Sigmoid colon (tissue), 7 donors: ENCODE measurements at places on chromosomes 12 and 14. TPM values are rescaled to one million over a fixed set of nuclear protein-coding genes. Genes with fewer than 3 reads are reported as not detected.
A peak's percentile ranks its signal among the peaks of the same experiment; 100 is the strongest.

The AHNAK2 gene
- 152 TPM for total RNA-seq

DNA sequence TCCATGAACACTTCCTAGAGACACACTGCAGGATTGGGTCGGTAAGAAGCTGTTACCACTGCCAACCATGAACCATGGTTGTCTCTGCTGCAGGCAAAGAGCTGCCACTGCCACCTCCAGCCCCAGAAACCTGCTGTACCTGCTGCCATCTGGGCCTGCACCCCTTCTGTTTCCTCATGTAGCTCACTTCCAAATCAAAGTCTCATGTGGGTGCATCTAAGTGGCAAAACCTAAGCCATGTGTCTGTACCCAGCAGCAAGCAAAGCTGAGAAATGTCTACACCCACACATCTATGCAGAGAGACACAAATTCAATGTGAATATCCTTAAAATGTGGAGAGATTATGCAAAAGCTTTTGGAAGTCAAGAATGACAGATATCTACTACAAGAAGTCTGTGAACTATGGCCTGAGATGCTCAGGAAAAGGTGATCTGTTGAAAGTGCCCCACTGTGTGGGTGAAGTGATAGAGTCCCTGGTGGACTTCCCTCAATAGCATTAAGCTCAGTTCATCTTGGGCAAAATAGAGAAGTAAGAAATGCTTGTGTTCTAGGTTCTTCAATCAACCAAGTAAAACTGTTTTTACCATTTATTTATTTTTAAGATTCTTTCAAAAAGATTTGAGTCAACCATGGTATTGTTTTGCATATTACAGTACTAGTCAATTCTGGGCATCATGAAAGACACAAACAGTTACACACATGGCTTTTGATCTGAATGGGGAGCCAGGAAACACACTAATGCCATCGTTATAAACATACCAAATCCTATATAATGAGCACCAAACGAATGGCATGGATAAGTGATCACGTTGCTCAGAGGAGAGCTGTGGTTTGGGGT lies 64.4 kb downstream of the FOS start:
- no peaks in the 10 kb centered on the region for H3K36me3 ChIP-seq
- H3K27ac ChIP-seq: no peak overlapping the region
- H3K27me3 ChIP-seq: no peaks in the 10 kb centered on the region
- H3K4me3 ChIP-seq: no peak overlapping the region

The LYZ gene
- total RNA-seq: 70.6 TPM

- H3K27me3 ChIP-seq: no peaks in the 10 kb centered on the region
- H3K36me3 ChIP-seq: no peaks in the 10 kb centered on the region
- H3K27ac ChIP-seq: no peak overlapping the region
Measured at GRCh38 chr12:47954467-47955045, 8.8 kb upstream of the TMEM106C start.

The PLD4 gene
- total RNA-seq: 0.71 TPM

The TNS2 gene
- total RNA-seq: 114 TPM

- no peak overlapping the region for H3K4me3 ChIP-seq
- H3K27me3 ChIP-seq: no peaks in the 10 kb centered on the region
- H3K27ac ChIP-seq: peak overlapping the region; percentile 7
- no peaks in the 10 kb centered on the region for H3K4me1 ChIP-seq
Measured at GRCh38 chr14:33465846-33466700, 484.8 kb downstream of the EGLN3 start.

DNA sequence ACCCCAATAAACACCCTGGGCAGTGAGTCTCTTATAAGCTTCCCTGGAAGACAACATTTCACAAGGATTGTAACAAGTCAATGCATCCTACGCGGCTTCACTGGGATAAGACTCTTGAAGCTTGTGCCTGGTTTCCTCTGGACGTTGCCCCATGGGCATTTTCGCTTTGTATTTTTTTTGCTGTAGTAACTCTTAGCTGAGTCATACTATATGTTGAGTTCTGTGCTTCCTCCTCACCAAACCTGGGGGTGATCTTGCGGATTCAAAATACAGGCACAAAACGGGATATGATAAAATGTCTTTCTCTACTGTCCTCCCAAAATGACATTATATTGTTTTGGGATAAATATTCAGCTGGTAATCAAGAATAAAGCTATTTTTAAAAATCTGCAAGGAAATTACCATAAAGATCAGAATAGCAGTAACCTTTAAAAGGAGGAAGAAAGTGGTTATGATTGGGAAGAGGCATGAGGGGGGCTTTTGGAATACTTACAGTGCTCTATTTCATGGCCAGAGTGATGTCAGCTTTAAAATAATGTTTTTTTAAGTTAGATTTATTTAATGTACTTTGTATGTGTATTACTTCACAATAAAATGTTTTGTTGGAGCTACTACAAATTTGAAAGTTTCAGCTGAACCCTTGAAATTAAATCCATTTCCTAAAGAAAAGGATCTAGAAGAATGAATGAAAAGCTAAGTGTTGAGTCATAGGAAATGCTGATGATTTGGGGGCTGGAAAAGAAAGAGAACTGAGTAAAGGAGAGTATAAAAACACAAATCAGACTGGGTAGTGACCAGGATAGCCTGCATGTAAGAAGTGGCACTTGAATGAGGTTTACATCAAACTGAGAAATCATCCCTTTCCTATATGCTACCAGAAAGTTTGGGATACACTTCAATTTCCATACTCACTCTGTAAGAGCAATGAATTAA lies 14.7 kb downstream of the BTBD7 start:
- DNase-seq: no peak
- no peak overlapping the region for H3K27ac ChIP-seq
- no peak overlapping the region for H3K4me3 ChIP-seq
- H3K27me3 ChIP-seq: no peaks in the 10 kb centered on the region

The PIK3C2G gene
- 1.7 TPM for total RNA-seq

GRCh38 chr12:32102234-32102633 lies 4.4 kb upstream of the BICD1 start:
- no peaks in the 10 kb centered on the region for H3K27me3 ChIP-seq
- no peaks in the 10 kb centered on the region for H3K36me3 ChIP-seq
- peaks cover under 1% of the 10 kb centered on the region for H3K4me1 ChIP-seq
- no peak overlapping the region for H3K4me3 ChIP-seq
- DNase-seq: no peak
- H3K27ac ChIP-seq: no peak overlapping the region

The GPR132 gene
- total RNA-seq: 1.8 TPM

GRCh38 chr12:131242741-131243496 lies 289.2 kb downstream of the ADGRD1 start:
- no peaks in the 10 kb centered on the region for H3K4me1 ChIP-seq
- H3K36me3 ChIP-seq: no peaks in the 10 kb centered on the region
- no peak for DNase-seq

The NTF3 gene
- 0.83 TPM for total RNA-seq

The LMNTD1 gene
- total RNA-seq: 1.5 TPM

The SLC48A1 gene
- total RNA-seq: 46.6 TPM

DNA sequence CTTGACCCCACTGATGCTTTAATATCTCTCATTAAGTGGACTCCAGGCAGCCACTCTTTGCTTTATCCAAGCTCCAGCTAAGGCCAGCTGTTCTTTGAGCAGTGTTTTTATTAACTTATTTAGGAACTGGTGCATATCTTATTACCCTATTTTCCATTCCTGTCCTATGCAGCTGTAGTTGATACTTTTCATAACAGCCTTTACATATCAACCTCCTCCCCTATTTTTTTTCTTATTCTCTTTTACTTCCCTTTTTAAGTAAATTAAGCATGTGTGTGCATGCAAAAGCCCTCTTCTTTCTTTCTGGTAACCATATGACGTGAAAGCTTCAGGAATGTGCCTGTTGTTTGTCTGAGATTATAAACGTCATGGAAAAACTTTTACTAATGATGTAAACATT lies 121.2 kb downstream of the PTPRQ start:
- no peak for DNase-seq
- no peaks in the 10 kb centered on the region for H3K36me3 ChIP-seq
- no peaks in the 10 kb centered on the region for H3K4me1 ChIP-seq
- no peak overlapping the region for H3K27ac ChIP-seq
- no peaks in the 10 kb centered on the region for H3K27me3 ChIP-seq

- H3K27me3 ChIP-seq: no peaks in the 10 kb centered on the region
- H3K27ac ChIP-seq: no peak overlapping the region
- no peak for DNase-seq
- H3K4me3 ChIP-seq: no peak overlapping the region
Measured at GRCh38 chr12:117000316-117000715, 89.6 kb downstream of the FBXW8 start.

- H3K27ac ChIP-seq: no peak overlapping the region
- H3K36me3 ChIP-seq: no peaks in the 10 kb centered on the region
- DNase-seq: no peak
- H3K4me3 ChIP-seq: no peak overlapping the region
Measured at GRCh38 chr12:93368766-93369165, 9.0 kb upstream of the NUDT4 start.

DNA sequence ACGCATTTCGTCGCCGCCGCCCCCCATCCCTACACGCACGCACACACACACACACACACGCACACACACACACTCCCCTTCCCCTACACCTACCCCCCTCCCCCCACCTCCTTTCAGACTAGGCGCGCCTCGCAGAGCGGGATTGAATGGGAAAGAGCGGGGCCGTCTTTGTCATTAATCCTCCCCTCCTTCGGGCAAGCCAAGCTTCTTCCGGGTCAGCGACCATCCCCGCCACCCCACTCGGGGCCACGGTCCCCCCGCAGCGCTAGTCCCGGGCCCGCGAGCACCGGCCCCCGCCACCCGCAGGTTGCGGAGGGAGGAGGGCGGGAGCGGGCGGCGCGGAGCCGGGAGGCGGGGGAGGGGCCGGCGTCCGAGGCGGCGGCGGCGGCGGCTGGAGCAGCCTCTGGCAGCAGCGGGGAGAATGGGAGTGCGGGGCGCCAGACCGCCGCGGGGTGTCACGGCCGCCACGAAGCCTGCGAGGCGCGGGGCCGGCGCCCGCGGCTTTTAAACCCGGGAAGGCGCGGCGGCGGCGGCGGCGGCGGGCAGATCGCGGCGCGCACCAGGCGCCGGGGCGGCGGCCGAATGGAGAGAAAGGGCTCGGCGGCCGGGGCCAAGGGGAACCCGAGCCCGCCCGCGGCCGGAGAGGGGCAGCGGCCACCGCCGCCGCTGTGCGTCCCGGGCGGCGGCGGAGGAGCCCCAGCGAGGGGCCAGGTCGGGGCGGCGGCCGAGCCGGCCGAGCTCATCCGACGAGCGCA lies at the start of gene TTC9:
TTC9 (plus strand) TSS at position 369 of the 755 bp plus-strand sequence; CDS start at position 583, 214 bp downstream.
- DNase-seq: no peak
- peak within 1 kb of the TSS; percentile 59 for H3K4me3 ChIP-seq
- peaks cover 8% of the 10 kb centered on the region for H3K4me1 ChIP-seq
- H3K27ac ChIP-seq: no peak within 1 kb of the TSS
- peaks cover 39% of the 10 kb centered on the region for H3K27me3 ChIP-seq

DNA sequence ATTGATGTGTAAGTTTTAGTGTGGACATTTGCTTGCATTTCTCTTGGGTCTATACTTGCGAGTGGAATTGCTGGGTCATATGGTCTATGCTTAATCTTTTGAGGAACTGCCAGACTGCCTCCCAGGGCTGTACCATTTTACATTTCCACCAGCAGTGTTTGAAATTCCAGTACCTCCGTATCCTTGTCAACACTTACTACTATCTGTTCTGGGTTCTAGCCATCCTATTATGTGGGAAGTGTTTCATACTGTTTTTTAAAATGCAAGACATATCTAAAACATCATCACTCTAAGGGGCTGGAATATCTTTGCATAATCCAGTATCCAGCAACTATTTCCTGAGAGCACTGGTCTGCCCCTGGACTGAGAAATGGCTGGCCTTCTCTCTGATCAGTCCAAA lies 80.2 kb upstream of the RIN3 start:
- H3K27me3 ChIP-seq: no peaks in the 10 kb centered on the region
- H3K4me3 ChIP-seq: no peak overlapping the region
- H3K36me3 ChIP-seq: no peaks in the 10 kb centered on the region

- peaks cover 9% of the 10 kb centered on the region for H3K4me1 ChIP-seq
- H3K36me3 ChIP-seq: no peaks in the 10 kb centered on the region
- no peak for DNase-seq
- H3K4me3 ChIP-seq: no peak overlapping the region
- H3K27ac ChIP-seq: no peak overlapping the region
- no peaks in the 10 kb centered on the region for H3K27me3 ChIP-seq
Measured at GRCh38 chr14:80946187-80946586, 4.6 kb upstream of the CEP128 start.

DNA sequence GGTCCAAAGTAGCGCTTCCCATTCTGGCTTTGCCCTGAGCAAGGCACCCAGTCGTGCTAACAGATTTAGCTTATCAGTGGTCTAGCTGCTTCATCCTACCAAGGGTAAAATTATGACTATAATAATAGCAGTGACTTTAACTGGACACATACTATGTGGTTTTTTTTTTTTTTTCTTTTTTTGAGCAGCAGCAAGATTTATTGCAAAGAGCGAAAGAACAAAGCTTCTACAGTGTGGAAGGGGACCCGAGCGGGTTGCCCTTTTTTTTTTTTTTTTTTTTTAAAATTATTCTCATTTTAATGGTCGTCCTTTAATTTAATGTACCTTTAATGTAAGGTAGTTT lies 505 bp downstream of the HELB start:
- peaks cover 19% of the 10 kb centered on the region for H3K4me1 ChIP-seq
- H3K4me3 ChIP-seq: peak overlapping the region; percentile 60
- no peaks in the 10 kb centered on the region for H3K36me3 ChIP-seq
- no peak for DNase-seq

The GSG1 gene
- not detected for total RNA-seq

DNA sequence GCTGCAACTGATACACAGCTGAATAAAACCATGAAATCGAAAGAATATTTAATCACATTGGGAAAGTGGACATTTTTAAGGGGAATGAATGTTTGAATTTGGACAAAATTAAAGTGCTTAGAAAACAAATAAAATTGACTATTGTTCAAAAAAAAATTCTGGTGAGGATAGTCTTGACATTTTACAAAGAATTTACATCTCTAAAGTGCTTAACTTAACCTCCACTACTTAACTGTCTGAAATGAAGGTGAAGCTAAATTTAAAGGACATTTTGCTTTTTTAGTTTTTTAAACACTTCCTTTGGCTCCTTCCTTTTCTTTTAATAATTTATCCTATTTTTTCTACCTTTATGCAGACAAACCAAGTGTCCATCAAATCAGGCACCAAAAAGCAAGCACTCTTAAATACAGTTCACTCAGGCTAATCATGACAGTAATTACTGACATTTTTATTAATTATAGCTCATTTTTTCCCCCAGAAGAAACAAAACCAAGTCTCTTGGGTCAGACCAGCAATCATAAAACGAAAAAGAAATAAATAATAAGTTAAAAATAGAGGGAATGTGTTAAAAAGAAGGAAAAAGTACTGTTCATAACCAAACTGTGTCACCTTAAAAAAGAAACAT lies 5.7 kb upstream of the CCND2 start:
- DNase-seq: no peak
- H3K4me3 ChIP-seq: no peak overlapping the region
- H3K27me3 ChIP-seq: no peaks in the 10 kb centered on the region
- H3K36me3 ChIP-seq: no peaks in the 10 kb centered on the region

The NFE2 gene
- total RNA-seq: not detected
